Esophagus mucosa (tissue), 1 donor: ENCODE measurements at places on chromosomes 1 and 21. TPM values are rescaled to one million over a fixed set of nuclear protein-coding genes. Genes with fewer than 3 reads are reported as not detected.

DNA sequence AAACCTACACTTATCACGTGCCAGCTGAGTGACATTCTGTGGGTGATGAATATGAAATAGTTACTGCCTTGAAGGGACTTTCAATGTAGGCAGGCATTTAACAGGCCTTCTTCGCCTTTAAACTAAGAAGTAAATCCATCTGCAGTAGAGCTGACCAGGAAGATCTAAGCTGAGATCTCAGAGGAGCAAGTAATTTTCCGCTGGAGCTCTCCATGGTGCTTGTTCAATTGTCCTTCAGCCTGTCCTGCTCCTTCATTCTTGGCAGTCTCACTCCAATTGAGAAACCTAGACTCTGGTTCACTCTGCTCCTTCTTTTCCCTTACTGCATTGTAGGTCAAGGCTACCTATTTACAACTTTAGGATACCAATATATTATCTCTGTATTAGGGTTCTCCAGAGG, 183.5 kb downstream of the HMCN1 start:
- no peak for ATAC-seq

DNA sequence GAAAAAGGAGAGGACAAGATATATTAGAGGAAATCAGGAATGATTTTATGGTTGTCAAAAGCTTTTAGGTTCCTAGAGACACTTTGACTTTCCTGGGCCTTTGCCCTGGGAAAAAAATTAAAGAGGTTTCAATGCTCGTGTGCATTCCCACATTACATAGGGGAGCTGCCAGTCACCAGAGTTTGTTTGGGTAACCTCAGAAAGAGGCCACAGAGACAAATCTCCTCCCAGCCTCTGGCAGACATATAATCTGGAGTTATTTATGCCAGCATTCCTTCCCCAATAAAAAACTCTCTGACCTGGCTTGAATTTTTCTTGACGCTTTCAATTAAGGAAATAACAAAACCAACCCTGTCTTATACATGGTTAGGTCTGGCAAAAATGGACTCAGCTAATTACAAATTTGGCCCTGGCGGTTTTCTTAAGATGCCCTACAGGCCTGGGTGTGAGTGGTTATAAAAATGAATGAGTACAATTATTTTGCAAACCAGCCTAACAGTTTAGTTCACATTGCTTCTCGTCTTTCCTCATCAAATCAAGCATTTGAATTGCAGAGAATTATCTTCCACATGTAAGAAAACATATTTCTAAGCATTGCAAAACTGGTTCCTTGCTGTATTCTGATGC, 63.7 kb downstream of the WLS start:
- ATAC-seq, result no peak

The CSMD2 gene
- total RNA-seq, result 0.08 TPM

The ATP1A4 gene
- total RNA-seq, result not detected
